ENCODE measurements at places on chromosomes 7 and 10.

DNA sequence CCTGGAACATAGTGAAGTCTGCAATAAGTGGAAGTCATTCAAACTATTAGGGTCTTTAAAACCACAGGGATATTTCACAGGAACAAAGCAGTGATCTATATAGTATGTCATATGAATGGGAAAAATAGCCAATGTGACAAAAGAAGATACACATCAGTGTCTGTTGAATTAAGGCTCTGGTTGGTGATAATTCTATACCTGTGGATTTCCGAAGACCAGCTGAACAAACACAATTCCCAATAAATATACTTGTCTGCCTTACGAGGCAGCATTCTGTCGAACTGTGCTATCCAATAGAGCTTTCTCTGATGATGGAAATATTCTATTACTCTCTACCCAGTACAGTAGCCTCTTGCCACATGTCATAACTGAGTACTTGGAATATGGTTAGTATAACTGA is 55.9 kb upstream of the CAV2 start:
- no peak for DNase-seq

DNA sequence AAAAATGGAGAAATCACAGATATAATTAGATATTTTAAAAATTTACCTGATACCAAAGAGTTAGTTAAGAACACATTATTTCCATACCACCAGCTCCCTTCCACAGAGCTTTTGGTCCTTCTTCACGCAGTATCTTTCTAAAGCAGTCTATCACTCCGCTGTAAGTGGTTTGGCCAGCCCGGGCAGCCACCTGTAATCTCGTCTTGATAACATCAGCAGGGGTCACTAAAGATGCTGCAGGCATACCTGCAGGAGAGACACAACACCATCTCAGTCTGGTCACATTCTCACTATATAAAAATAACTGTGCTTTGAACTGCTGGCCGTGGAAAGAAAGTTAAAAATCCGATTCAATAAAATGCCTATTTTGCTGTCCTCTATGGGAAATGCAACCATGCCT is 200.1 kb downstream of the SLC25A13 start:
- DNase-seq: no peak

- no peak for DNase-seq
Observed at GRCh38 chr7:117995850-117996650, 122.8 kb upstream of the CTTNBP2 start.

GRCh38 chr7:106037489-106038176 is 74.5 kb downstream of the SYPL1 start:
- DNase-seq: no peak

- DNase-seq: no peak
Observed at GRCh38 chr10:11189582-11190376, 172.1 kb downstream of the CELF2 start.

DNA sequence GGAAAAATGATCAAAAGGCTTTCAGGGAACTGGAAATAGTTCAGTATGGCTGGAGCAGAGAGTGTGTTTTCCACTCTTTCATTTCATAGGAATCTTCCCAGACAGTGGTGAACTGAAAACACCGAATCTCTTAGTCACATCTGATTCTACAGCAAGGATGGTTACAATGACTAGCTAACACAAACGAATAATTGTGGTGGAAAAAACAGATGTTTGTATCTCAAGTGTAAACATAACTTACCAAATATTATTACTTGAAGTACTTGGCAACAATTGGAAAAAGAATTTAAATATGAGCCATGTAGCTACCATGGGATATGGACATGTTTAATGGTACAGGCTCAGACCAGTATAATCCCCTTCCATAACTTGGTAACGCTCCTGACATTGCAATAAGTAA is 21.1 kb upstream of the BPGM start:
- no peak for DNase-seq

GRCh38 chr7:28539289-28539981 is 127.1 kb downstream of the CREB5 start:
- no peak for DNase-seq

DNA sequence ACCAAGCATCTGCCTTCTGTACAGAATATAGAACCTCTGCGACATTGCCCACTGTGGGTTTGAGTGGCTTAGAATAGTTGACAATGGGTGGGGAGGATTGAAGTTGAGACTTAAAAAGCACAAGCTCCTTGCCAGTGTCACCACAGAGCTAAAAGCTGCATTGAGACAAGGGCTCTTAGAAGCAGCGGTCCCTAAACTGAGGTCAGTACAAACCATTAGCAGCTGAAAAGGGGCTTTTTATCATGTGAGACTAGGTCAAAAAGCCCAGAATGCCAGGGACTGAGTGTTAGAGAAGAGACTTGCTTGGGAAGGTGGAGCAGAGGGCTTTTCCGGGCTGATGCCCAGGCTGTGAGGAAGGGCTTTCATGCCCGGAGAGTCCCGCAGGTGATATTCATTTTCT is 91.3 kb downstream of the POU6F2 start:
- DNase-seq: no peak

DNA sequence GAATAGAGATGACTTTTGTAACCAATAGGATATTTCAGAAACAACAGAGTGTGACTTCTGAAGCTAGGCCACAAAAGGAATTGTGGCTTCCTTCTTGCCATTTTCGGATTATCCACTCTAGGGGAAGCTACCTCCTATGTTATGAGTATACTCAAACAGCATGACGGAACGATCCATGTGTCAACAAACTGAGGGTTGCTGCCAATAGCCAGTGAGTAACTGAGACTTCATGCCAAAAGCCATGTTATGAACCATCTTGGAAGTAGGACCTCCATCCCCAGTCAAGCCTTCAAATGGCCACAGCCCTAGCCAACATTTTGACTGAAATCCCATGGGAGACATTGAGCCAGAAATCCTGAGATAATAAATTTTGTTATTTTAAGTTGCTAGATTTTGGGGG is 69.0 kb upstream of the IL6 start:
- no peak for DNase-seq

DNA sequence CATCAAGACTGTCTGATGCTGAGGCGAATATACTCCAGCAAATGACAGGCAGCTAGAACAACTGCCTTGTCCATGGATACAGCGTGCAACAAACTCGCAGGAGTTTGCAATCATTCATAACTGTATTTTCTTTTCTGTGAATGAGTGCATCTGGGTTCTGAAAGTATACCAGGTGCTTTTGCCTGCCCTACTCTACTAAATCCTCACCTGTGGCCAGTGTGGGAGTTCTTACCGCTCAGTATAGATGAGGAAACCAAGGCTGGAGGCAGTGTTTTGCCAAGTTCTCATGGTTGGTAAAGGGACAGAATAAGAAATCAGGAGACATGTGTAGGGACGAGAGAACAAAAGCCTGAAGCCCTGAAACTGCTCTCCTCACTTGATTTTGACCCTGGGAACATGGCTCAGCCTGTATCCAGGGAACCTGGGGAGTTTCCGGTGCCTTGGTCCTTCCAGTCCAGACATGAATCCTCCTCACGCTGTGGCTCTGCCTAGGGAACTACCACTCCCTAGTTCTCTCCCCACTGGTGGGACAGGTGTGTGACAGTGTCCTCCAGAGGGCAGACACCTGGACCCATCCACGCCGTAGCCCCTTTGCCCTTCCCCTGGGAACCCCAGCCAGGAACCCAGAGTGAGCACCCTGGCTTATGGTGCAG is 142.0 kb downstream of the CDH23 start:
- no peak for DNase-seq

- DNase-seq: no peak
Observed at GRCh38 chr7:127812540-127812939, 160.5 kb downstream of the SND1 start.

- no peak for DNase-seq
Observed at GRCh38 chr10:70455213-70455630, 13.7 kb upstream of the NODAL start.

DNA sequence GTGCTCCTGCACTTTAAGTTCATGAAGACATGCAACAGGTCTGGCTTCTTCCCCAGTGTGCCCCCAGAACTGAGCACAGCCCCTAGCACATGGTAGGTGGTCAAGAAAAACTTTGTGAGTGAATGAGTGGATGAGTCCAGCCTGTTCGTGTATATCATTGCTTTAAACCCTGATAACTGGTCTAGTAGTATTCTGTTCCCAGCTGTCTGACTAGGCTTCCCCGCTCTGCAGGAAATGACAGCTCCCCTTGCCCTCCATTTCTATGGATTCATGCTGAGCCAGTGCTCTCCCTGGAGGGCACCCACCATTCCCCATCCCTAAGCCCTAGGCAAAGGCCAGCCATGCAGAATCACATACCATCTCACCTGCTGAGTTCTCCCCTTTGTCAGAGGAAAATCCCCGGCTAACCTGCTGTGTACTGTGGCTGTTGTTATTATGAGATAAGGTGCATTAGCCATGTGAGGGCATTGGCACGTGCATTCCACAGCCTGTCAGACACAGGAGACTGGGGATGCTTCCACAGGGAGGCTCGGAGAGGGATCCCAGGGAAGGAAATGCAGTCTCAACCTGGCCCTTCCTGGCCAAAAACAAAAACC is 698.9 kb downstream of the GRID1 start:
- DNase-seq: no peak

DNA sequence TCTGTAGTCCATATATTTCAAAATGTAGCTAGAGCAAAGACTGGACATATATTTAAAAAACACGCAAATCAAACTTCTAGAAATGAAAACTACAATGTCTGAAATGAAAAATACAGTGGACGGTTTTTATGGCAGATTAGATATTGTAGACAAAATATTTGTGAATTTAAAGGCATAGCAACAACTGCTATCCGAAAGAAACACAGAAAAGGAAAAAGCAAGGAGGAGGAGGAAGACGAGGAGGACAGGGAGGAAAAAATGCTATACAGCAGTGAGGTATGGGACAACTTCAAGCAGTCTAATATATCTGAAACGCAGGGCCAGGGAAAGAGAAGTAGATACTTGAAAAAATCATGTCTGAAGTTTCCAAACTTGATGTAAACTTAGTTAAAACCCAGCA is 13.3 kb downstream of the WASL start:
- no peak for DNase-seq

- DNase-seq: no peak
Observed at GRCh38 chr10:111246814-111247452, 170.1 kb downstream of the ADRA2A start.

DNA sequence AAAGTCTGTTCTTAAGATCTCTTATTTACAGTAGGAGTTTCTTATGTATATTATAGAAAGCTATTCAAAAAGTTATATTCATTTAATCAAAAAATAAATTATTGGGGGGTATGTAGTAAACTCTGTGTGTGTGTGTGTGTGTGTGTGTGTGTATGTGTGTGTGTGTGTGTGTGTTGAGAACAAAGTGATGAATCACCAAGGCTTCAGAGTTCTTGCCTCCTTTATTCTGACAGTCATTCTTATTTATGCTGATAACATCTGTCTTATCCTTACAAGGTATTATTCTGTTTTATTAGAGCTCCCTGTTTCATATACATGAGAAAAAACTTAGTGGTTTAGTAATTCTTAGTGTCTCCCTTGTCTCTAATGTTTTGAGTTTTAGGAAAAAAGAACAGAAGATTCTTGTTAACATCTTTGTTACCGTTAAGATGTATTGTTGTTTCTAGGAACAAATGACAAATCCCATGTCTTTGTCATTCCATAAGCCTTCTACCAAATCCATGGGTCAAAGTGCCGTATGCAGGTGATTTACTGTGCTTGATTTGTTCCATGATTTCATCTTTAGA is 424.0 kb downstream of the EXOC4 start:
- DNase-seq: no peak

DNA sequence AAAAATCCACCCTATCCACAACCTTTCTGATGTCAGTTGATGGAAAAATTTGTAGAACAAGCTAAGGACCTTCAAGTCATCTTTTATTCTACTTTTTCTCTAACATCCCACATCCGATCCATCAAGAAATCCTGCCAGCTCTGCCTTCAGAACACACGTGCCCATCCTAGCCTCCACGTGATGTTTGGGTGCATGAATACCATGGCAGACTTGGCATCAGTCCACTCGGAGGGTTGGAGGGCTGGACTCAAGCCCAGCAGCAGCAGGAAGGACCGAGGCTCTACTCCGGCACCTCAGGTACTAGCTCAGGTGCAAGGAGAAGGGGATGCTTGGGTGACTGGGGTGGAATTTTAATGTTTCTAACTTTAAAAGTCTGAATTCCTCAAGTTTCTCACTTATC is 428.6 kb downstream of the DPP6 start:
- DNase-seq: no peak

DNA sequence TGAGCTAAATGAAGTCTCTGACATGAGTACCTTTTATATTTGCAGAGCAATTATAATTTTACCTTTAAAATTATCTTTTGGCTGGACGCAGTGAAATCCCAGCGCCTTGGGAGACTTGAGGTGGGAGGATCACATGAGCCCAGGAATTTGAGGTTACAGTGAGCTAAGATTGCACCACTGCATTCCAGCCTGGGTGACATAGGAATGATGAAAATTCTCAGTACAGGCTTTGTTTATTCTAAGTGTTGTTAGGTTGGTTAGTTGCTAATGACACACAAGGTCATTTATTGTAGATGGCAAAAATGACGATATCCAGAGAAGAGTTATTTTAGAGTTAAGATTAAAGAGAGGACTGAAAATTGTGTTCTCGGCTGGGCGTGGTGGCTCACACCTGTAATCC is 87.6 kb downstream of the XRCC2 start:
- DNase-seq: no peak

DNA sequence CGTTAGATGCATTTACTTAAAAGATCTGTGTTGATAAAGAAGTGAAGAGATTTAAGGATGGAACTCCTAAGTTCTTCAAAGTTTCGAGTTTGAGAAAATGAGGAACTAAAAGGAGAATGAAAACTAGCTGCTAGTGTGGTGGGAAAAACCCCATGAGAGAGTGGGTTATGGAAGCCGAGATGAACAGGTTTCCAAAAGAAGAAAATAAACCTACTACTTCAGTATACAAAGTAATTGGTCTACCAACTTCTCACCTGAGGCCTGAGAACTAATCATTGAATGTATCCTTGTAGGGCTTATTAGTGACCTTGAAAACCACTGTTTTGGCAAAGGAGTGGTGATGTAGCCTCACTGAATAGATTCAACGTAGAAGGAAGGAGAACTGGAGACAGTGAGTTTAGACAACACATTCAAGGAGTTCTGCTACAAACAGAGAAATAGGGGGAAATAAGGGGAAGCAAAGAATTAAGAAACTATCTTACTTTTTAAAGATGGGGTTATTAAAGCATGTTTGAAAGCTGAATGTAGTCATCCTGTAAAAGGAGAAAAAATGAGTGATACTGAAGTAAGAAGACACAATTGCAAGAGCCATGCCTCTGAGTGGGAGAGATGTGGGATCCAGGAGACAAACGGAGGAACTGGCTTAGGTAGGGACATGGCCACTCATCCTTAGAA is 50.8 kb downstream of the CH25H start:
- DNase-seq: no peak

- no peak for DNase-seq
Observed at GRCh38 chr7:51224811-51225595, 91.6 kb downstream of the COBL start.

DNA sequence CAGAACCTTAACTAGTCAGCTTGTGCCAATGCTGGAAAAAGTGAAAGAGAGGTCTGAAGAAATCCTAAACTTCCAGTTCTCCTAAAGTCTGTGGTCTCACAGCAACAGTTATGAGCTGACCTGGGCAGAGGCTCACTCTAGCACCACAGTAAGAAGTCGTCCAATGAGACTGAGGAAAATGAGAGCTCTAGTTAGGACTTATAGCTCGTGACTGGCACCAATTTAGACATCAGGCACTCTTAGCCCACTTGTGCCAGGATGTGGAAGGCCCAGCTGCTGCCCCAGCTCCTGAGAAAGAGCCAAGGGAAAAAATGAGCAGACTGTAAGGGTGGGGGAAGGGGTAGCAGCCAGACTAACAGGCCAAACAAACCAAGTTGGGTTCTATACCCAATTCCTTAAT is 7.6 kb downstream of the MMS19 start:
- DNase-seq: no peak

Measured in NCI-H1417 treated with DMSO at 0.1 percent for 48 hours (cell line).